ENCODE measurements at places on chromosomes 4 and X.

DNA sequence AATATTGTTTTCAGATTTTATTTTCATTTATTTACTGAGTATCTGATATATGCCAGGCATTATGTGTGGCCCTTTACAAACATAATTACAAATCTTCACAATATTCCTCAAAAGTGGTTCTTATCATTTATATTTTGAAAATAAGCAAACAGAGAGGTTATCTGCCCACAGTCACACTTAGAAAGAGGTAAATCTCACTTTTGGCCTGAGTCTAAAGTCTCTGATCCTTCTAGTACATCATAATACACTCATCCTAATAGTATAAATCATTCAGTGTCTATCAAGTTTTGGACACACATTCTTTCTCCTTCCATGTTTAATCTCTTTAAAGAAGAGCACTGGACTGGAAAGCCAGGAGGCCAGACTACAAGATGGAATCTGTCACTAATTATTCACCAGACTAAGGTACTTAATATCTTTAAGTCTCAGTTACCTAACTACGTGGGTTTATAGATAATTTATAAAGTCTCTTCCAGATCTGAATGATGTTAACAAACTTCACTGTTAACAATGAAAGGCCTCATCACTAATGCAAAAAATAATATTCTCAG, 281.3 kb downstream of the PPP3CA start:
- DNase-seq, result no peak

DNA sequence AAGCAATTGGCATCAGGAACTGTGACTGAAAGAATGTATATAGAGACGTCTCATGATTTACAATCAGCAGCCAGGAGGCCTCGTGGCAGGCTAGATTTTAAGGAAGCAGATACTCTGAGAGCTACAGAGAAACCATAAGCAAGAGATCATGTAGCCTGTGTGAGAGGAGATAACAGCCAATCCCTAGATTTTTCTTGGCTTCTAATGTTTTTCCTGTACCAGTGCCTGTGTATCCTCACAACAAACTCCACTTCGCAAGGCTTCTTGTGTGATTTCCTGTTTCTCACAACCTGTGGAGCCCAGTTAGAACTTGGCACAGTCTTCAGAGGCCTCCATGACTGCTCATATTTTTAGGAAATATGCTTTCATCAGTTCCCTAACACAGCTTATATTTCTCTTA, 147.9 kb downstream of the PTCHD1 start:
- no peak for DNase-seq

DNA sequence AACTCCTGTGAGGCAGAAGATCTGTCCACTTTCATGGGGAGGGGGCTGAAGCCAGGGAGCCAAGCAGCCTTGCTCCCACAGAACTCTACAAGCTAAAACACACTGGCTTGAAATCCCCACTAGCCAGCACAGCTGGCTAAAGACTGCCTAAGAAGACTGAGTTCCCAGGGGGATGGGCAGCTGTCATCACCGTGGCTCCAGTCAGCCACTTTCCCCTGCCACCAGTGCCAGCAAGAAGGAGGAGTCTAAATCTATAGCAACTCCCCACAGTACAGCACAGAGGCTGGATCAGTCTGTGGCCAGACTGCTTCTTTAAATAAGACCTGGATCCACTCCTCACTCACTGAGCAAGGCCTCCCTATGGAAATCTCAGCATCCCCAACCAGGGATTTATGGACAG, 308.6 kb downstream of the FAM47B start:
- no peak for DNase-seq

GRCh38 chr4:99630857-99631360, 26.7 kb downstream of the C4orf54 start:
- no peak for DNase-seq

DNA sequence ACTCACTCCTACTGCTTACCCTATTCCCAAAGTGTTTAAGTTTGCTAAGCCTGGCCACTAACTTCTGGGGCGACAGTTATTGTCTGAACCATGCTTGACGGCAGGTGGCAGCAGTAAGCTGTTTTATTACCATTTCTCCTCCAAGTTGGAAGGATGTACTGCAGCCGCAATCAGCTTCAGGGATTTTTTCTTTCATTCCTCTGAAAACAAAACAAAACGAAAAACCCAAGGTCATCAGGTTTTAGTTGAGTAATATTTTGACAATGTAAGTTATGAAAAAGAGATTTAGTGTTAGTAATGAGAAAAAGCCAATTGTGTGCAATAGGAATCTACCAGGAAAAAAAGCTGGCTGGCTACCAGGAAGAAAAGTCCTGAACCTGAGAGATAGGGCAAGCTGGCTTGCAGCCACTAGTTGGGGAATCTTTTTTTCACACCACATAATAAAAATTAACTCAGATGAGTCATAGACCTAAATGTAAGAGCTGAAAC, 13.2 kb upstream of the RAB9B start:
- DNase-seq, result peak; percentile 58

DNA sequence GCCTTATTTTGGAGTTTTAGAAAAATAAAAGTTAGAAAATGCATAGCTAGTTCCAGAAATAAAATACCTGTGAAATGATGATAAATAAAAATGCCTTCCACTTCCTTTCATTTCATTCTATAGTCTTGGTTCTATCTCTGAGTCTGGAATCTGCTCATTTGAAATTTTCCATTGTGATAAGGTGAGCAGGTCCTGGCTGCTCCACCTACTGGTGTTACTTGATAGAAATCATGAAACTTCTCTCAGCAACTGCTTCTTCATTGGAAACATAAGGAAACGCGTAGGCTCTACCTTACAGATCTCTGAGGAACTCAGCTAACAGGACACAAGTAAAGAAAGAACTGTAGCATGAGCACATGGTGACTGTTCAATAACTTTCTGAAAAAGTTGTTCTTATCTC, 141.8 kb downstream of the DCHS2 start:
- no peak for DNase-seq

- peak; percentile 62 for DNase-seq
Measured at GRCh38 chr4:85496126-85496849, 21.3 kb downstream of the ARHGAP24 start.

DNA sequence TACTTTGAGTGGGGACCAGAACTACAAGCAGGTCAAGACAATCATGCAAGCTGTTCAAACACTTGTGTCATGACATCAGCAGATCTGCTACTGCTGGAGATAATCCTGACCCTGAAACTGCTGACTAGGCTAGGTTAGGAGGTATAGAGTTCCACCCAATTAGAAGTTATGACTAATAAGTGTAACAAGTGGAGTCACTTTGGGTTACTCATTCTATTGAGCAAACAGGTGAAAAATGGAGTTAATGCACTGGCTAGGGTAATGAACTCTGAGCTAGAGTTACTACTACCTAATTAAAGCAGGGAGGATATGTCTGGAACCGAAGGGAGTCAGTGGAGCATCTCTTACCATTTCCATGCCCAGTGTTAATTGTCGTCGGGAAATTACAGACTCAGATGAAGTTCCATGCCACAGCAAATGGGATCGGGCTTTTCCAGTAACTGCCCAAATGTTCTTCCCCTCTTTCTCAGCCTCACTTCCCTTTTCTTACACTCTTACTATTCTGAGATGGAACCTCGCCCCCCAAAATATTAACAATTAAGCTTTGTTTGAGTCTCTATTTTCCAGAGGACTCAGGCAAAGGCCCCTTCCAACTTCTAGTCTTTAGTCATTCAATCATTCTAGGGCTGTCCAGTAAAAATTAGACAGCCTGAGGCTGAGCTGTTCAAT, 19.8 kb upstream of the MANBA start:
- no peak for DNase-seq

- DNase-seq, result no peak
Measured at GRCh38 chr4:115228851-115229250, 115.4 kb upstream of the NDST4 start.

DNA sequence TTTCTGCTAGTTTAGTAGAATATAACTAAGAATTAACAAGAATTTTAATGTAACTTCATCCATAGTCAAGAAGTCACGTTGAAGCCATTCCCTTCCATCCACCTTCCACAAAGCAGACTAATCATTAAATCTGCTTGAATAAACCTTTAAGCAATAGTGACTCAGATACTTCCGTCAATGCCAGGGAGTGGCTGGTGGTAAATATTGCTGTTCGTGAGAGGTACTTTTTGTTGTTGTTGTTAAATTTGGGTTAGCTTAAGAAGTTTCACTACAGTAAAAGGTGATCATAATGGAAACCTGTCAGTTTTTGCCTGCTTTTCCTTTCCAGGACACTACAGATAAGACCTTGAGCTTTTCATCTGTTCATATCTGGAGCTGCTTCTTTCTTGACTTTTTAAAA, 316.3 kb downstream of the TMA16 start:
- DNase-seq, result peak; percentile 28

GRCh38 chr4:95068818-95069478, 311.2 kb downstream of the BMPR1B start:
- DNase-seq, result no peak

DNA sequence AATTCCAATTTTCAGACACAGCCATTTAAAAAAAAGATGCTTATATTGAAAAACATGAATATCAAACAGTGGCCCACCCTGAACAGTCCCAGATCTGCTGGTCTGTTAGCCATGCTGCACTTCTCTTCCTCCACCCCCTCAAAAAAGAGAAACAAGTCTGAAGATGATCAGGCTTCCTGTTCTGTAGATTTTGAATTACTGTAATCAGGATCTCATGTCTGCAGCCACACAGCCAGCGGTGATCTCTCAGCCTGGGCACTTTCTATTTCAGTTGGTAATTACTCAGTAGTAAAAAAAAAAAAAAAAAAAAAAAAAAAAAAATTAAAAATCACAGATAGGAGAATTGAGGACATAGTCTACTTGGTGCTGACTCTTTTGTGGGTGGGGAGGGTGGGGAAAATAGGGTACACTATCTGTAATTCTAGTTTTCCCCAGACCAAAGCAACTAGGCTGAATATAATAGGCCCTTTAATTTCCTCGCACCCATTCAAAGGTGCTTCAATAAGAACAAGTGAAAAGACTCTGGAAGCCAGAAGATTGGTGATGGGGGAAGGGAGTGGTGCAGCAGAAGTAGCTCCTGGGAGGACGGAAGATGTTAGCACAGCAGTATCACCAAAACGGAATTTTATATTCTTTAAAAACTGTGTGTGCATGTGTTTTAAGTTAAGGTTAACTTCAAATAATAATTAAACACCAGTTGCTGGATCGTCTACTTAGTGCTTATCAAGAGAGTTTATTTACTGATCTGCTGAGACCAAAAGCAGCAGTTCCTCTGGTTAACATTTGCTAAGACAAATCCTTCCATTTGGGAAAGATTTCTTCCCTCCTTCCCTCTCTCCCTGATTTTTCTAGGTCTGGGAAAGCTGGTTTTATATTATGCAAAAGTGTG, 47.0 kb downstream of the SPRY1 start:
- no peak for DNase-seq

GRCh38 chrX:49272421-49272820, 2.8 kb downstream of the PPP1R3F start:
- DNase-seq, result no peak

DNA sequence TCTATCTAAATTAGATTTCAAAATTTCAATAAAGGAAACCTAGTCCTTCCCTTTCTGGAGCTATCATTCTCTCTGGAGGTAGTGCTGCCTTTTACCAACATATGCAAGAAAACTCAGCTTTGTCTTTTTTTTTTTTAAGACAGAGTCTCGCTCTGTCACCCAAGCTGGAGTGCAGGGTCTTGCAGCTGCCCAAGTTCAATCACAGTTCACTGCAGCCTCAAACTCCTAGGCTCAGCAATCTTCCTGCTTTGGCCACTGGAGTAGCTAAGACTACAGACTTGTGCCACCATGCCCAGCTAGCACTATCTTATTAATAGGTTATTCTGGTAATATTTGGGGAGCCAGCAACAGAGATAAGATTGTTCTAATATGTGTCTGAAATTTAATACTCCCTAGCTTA, 12.3 kb downstream of the AASDH start:
- DNase-seq, result no peak

- no peak for DNase-seq
Measured at GRCh38 chr4:88858752-88859151, 161.1 kb upstream of the NAP1L5 start.

GRCh38 chr4:151703401-151703800, 57.4 kb downstream of the GATB start:
- DNase-seq, result no peak

DNA sequence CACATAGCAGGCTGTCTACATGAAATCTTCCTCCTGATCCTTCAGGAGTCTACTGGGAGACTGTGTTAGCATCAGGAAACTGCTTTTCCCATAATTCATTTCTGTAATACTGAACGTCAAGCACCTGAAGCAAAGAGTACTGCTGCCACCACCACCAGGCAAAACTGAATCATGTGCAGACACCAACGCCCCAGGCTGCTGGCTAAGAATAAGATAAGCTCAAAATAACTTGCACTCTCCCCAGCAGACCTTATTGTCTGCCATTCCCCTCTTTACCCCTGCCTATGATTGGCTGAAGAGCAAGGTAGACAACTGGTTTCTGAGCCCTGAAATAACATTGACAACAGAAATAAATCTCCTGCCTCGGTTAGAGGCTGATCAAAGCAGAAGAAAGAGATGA, 70.1 kb downstream of the LHFPL1 start:
- DNase-seq, result no peak

DNA sequence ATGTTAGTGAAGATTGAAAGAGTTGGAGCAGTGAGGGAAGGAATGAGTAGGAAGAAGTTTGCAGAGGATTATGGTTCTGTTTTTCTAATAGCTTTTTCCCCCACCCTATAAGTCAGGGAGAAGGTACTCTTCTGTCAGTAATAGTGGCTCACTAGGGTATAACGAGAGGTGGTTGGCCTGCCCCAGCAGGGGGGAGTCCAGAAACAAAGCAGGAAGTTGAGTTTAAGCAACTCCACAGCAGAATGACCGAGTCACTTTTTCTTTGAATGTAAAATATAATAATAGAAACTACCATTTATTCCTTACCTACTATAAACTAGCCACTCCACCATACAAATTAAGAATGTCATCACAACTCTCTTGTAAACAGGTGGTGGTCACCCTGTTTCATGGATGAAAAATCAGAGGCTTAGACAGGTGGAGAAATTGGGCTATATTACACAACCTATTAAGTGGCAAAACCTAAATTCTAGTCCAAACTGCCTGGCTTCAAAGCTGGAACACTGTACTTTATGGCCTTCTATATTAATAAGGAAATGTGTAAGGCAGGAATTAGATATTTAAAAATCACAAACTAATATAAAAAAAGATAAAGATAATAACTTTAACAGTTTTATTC, 21.9 kb downstream of the AP1AR start:
- no peak for DNase-seq

- no peak for DNase-seq
Measured at GRCh38 chr4:60926624-60927023, 273.5 kb upstream of the ADGRL3 start.

DNA sequence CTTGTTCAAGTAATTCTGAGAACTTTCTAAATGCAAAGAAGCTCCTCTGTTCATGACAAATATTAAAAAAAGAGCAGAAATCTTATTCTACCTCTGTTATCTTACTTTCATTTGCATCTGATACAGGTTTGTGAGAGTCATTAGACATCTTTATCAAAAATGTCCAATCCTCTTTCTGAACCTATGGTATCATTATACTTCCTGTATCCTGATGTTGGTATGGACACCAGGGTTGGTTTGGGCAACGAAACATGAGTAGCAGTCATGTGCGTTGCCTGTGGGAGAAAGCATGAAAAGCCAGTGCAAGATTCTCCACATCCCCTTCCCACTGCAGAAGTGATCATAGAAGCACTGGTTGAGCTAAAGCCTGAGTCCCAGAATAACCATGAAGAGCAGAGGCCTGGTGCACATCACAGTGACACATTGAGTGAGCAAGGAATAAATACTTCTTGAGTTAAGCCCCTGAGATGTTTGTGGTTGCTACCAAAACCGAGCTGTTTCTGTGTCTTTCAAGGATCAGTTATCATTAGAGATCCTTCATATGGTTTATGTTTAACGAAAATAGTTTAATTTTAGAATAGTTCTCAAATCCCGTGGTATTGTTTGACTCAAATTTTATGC, 197.2 kb downstream of the BANK1 start:
- DNase-seq, result no peak

Data from NCI-H460 (cell line).